T-helper 9 cell (primary cell): ENCODE measurements at places on chromosomes 11 and 22.

DNA sequence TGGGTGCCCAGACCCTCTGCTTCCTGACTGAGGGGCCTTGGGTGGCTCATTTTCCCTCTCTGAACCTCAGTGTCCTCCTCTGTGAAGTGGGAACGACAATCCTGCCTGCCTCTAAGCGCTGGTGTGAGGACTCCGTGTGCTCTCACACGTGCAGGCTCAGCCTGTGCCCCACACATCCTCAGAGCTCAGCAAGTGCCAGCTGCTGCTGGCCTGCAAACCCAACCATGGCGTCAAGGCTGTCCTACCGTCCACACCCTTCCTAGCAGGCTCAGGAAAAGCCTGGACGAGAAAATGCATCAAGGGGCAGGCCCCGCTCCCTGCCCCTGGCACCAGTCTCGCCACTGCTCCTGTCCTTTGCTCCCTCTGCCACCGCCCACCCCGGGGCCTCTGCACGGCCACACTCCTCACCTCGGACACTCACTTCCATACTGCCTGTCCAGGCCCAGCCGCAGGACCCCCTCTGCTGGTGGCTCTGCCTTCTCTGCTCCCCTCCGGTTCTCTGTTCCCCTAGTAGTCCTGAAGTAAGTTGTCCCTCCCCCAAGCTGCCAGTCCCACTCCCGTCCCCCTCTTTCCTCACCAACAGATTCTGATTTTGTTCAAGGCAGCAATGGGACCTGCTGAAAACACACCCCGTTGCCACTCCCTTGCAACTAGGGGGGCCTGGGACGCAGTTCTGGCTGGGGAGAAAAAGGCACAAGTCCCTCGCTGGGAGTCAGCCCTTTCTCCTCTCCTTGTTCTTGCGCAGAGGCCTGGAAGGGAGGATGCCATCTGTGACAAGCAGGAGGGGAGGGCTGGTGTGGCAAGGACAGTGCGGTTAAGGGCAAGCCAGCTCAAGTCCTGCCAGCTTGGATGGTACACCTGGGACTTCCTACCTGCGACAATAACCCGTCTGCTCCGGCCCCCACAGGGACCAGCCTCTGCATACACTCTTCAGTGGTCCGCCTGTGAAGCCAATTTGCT, 62.2 kb downstream of the ARFGAP3 start:
- DNase-seq: no peak

DNA sequence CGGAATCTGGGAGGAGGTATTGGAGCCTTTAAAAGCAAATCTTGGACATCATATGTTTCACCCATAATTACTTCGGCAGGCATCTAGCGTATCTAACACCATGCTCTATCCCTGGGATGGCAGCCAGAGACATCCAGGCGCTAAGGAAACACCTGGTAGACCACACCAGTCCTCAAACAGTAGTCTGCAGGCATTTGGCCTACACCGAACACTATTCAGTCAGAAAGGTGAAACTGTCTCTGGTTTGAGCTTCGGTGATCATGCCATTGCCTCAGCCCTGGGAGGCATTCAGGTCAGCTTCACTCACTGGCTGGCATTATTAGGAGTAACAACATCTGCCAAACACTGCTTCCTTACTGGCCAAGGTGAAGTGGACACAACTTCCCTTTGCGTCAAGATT, 11.7 kb downstream of the SIRT3 start:
- DNase-seq: no peak

DNA sequence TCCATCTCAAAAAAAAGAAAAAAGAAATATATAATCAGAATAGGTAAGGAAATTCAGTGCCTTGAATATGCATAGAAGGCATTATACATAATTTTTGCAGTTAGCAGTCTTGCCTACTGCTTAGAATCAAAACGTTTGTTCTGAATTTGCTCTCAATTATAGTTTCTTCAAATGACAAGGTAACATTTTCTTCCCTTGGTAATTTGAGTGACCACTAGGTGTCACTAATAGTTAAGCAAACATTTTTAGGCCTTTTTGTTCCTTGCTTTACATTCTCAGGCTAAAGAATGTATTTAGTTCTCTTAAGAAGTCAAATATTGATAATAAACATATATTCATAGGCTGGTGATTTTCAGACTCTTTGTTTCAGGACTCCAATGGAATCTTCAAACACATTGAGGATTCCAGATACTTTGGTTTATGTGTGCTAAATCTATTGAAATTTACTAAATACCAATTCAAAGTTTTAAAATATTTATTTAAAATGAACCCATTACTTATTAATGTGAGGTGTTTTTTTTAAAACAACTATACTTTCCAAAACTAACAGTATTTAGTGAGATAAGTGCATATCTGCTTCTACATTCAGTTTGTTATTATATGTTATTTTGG, 55.0 kb upstream of the DEPDC7 start:
- no peak for DNase-seq

DNA sequence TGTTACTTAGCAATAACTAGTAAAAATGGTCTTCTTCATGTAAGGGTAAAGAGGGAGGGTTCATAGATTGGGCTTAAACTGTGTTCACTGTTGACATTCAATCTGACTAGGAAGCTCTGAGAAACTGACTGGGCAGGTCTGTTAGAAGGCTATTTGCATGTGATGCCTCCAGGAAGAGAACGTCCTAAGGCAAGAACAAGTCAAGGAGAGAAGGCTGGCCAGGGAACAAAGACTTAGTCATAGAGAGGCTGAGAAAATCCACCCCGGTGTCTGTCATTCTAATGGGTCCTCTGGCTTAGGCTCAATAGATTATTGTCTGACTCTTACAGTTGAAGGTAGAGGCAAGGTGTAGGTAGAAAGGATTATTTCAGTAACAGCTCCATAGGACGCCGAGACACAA, 50.3 kb upstream of the CD44 start:
- DNase-seq: no peak

DNA sequence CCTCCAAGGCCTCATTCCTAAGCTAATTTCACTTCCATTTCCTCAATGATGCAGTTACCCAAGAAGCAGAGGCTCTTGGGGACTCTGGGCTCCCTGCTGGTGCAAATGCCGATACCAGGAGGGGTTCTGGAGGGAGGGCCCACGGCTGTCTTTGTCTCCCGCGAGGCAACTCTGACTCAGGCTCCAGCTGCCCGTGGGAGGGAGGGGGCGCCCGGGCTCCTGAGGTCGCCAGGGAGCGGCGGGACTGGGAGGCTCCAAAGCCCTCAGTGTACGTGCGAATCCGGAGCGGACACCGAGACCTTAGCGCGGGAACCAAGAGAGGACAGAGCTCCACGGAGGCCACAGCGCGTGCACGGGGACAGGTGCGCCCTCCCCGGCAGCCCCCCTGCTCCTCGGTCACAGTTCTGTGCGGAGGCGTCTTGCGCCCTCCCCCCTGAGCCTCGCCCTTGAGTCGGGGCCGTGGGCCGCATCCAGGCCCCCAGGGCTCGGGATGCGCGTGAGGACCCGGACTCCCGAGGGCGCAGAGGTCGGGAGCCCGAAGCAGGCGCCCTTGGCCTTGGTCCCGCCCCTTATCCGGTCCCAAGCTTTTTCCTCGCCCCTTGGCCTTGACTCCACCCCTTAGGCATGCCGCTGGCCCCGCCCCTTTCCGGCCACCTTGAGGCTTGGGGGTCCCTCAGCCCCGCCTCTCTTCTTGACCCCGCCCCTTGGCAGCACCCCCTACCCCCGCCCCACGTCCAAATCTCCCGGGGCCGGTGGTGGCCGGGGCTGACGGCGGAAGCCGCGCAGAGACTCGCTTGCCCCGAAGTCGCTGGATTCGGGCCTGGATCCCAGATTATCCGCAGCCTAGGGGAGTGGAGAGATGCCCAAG, 4.7 kb upstream of the SHISA8 start:
- peak; percentile 16 for DNase-seq

GRCh38 chr11:133052537-133052936, 479.8 kb downstream of the OPCML start:
- DNase-seq: no peak

GRCh38 chr22:44266796-44267760, 45.7 kb downstream of the SHISAL1 start:
- no peak for DNase-seq

DNA sequence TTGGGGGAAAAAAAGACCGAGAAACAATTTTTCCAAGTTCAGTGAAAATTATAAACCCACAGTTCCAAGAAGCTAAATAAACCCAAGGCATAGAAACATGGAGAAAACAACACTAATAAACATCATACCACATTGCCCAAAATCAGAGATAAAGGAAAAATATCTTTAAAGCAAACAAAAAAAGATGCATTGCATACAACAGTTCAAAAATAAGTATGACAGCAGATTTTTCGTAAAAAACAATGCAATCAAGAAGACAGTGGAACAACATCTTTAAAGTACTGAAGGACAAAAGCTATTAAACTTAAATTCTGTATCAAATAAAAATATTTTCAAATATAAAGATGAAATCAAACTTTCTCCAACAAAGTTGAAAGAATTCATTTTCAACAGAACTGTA, 921.3 kb downstream of the METTL15 start:
- DNase-seq: no peak

DNA sequence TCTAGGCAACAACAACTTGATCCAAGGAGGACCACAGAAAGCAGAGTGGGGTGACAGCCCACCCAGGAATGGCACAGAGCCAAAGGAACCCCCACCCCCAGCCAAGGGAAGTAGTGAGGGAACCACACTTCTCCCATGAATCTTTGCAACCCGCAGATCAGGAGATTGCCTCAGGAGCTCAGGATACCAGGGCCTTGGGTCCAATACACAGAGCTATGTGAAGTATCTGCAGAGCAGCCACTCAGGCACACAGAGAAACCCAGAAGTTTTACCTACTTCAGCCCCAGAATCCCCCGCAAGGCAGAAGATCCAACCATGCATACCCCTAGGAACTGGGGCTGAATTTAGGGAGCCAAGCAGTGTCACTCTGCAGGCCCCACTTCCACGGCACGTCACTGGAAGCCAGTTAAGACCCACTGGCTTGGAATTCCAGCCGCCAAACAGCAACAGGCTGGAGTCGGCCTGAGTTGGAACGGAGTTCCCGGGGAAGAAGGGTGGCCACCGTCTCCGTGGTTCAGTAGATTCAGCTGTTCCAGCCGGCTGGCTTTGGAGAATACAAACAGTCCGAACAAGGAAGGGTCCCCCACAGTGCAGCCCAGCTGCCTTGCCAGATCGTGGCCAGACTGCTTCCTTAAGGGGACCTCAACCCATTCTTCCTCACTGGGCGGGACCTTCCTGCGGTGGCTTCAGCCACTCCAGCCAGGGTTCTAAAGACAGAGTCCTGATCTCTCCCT, 174.1 kb downstream of the TTC28 start:
- no peak for DNase-seq

DNA sequence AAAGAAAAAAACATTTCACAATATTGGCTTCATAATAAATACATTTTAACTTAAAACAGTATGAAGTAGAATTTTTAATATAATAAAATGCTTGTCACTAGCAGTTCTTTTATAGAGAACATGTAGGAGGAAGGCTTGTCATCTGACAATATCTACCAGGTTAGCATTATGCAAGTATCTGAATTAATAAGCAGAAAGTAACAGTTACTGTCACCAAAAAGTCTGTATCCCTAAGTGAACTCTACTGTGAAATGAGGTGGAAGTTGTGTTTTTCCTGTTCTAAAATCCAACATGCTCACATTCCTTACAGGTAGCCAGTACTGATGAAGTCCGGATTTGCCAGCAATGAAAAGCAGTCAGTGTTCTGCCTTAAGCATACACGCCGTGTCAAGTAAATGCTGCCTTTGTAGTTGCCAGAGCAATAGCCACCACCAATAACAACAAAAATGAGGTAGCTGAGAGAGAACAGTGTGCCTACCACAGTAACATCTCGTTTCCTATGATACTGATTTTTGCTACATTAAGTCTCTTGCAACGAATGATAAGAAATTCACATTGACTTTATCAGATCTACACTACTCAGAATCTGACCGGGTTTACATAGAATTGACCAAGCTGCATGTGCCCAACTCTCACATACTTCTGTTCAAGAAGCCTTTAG, 95.5 kb downstream of the SIK3 start:
- no peak for DNase-seq

DNA sequence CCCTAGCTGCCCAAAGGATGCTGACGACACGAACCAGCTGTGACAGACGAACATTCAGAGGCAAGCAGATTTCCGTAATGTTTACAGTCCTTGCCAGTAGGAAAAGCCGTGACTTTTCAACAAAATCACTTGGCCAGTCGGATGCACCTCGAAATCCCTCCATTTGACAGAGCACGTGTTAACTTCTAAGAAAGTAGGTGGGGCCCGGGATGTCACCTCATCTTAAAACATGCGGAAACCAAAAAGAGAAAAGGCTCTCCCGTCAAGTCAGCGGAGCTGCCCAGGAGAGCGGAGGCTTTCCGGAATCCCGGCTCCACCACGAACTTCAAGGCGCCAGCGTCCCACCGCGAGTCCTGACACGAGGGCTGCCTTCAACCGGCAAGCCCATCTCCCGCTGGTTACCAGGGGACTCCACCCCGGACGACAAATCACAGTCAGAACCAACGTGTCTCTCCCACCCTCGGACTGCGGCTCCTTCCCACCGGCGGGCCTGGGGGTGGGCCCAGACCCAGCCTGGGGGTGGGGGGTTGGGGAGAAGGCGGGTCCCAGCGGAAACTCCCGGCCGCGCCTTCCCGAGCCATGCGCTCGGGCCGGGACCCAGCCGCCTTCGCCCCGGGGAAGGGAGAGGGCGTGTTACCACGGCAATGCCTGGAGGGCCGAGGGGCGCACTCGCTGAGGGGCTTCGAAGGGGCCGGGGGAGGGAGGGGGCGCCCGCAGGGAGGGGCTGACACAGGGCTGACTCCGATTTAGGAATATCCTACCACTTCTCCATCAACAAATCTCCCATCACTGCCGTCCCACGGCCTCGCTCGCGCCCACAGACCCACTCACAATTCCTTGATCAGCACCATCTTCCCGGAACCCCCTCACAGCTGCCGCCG, 475 bp downstream of the PITPNB start:
- peak; percentile 29 for DNase-seq

DNA sequence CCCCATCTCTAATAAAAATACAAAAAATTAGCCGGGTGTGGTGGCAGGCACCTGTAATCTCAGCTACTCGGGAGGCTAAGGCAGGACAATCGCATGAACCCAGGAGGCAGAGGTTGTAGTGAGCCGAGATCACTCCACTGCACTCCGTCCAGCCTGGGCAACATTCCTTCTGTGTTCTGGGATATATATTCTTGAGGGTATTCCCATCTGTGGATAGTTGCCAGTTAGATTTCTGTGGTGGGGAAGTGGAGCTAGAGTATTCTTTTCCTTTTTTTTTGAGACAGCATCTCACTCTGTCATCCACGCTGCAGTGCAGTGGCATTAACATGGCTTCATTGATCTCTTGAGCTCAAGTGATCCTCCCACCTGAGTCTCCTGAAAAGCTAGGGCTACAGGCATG, 9.1 kb upstream of the ZNF74 start:
- DNase-seq: no peak

GRCh38 chr11:134363161-134363560, 31.4 kb downstream of the GLB1L2 start:
- no peak for DNase-seq
